ENCODE measurements at places on chromosomes 12 and 14.

- no peak for DNase-seq
Measured at GRCh38 chr14:22798528-22798927, 16.7 kb downstream of the SLC7A7 start.

- DNase-seq = no peak
Measured at GRCh38 chr12:82625523-82625922, 61.2 kb upstream of the TMTC2 start.

- DNase-seq = no peak
Measured at GRCh38 chr12:62758216-62758615, 176.7 kb downstream of the PPM1H start.

DNA sequence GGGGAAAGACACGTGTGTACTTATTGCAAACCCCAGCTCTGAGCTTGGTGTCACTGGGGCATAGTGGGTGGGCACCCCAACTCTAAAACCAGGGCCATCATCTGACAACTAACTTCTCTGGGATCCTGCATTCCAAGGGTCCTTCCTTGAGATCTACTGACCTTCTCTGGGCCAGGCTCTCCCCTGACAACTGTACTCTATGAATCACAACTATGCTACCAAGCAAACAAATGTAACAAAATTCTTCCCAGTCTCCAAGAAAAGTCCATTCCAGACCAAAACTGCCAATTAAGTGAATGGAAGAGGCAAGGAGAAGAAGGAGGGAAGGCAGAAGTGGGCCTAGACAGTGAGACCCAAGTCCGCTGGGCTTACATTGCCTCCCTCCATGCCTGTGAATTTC, 38.2 kb downstream of the VWF start:
- DNase-seq = no peak

DNA sequence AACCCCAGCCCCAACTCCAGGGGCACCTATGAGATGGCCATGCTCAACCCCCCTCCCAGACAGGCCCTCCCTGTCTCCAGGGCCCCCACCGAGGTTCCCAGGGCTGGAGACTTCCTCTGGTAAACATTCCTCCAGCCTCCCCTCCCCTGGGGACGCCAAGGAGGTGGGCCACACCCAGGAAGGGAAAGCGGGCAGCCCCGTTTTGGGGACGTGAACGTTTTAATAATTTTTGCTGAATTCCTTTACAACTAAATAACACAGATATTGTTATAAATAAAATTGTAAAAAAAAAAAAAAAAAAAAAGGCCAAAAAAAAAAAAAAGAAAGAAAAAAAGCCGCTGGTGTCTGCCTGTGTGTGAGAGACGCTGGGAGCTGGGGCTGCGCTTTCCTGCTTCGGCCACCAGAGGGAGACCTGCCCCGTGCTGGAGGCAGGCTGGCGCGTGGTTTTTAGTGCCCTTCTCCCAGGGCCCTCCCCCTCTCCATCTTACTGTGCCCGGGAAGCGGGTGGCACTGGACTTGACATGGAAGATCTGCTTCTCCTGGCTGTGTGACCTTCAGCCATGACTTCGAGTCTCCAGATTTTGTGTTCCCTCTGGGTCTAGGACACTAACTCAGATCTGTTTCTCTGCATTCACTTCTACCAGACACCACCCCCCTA, 3.4 kb upstream of the NXPH4 start:
- DNase-seq = peak; percentile 74

GRCh38 chr14:74627076-74627475, 15.0 kb upstream of the LTBP2 start:
- no peak for DNase-seq

- no peak for DNase-seq
Measured at GRCh38 chr14:91585856-91586255, 75.7 kb upstream of the PPP4R3A start.

DNA sequence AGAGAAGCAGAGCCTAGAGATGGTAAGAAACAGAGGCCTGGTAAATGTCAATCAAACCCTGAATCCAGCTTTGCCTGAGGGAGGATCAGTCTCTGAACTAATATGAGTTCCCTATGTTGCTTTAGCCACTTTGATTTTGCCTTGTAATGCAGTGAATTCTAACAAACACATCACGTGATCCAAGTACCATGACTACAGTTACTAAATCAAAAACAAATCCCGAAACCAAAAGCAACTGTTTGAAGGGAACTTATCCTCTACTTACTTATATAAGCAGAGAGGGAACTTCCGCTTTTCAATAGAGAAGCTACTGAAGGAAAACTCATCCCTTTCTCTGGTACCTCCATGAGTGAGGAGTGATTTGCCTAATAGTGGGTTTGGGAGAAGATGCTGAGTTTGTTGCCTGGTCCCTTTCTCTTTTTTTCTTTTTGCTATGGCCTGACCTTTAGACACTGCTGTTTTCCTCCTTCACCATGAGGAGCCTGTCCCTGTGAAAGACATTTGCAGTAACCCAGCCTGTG, 7.7 kb upstream of the PPTC7 start:
- DNase-seq = no peak
